ENCODE measurements at places on chromosomes 3 and 15. TPM values are rescaled to one million over a fixed set of nuclear protein-coding genes. Genes with fewer than 3 reads are reported as not detected.

DNA sequence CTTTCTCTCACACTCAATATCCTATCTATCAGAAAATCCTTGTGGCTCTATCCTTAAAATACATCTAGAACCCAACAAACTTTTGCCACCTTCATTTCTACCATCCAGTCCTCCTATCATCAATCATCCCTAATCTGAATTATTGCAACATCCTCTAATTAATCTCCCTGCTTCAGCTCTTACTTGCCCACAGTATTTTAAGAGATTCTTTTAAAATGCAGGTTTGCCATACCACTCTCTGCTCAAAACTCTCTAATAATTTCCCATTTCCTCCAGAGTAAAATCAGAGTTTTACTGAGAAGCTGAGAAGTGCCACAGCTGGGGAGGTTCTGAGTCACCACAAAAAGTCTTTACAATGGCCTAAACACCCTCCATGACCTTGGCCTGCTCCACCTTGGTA lies 234.3 kb upstream of the ZPLD1 start:
- H3K4me3 ChIP-seq = no peak overlapping the region
- no peaks in the 10 kb centered on the region for H3K27me3 ChIP-seq
- H3K36me3 ChIP-seq = no peaks in the 10 kb centered on the region
- peaks cover 1% of the 10 kb centered on the region for H3K4me1 ChIP-seq
- no peak overlapping the region for H3K27ac ChIP-seq

CCDC66 gene
- total RNA-seq = 19.5 TPM

DNA sequence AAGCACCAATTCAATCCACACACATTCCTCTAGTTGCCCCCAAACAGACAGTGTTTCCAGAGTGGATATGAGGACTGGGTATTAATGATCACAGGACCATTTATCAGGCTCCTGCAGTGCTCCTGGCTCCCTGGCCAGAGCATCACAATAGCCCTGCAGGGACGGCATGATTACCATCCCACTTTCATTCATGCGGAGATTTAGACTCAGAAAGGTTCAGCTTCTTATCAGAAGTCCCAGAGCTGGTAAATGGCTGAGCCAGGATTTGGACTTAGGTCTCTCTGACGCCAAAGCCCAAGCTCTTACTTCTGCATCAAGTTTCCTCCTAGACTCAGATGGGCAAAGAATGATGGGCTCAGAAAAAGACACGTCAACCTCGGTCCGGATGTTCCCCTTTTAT lies 2.9 kb upstream of the EPHB3 start:
- H3K36me3 ChIP-seq = no peaks in the 10 kb centered on the region
- H3K4me3 ChIP-seq = no peak overlapping the region
- H3K27ac ChIP-seq = no peak overlapping the region
- H3K27me3 ChIP-seq = no peaks in the 10 kb centered on the region
- peaks cover 9% of the 10 kb centered on the region for H3K4me1 ChIP-seq
- DNase-seq = no peak

GRCh38 chr3:7340795-7341194 lies 479.9 kb downstream of the GRM7 start:
- no peaks in the 10 kb centered on the region for H3K4me1 ChIP-seq
- no peak for DNase-seq
- H3K27ac ChIP-seq = no peak overlapping the region

CHRNA7 gene
- total RNA-seq = 2.7 TPM

DNA sequence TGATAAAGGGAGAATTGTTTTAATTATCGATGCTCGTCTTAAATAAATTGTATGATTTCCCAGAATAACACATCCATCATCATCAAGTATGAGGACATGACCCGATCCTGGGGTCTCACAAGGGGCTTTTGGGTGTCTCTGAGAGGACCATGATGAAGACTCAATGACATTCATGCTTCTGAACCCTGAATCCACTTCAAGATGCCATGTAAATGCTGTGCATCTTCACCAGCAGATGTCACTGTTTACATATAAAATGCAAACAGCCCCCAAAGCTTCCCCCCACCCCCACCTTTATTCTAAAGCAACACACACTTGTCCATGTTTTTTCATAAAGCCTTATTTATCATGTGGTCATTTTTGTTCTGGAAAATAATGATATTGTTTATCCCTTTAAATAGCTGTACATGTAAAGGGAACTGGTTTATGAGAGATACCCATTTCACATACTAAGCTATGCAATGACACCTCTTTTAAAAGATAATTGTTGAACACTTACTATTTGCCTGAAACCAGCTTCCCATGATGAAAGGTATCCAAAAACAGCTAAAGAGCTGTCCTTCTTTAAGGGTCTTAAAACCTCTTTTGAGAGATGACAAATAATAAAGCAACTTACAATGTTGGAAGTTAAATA lies 69.7 kb upstream of the UBE3A start:
- H3K4me1 ChIP-seq = no peaks in the 10 kb centered on the region
- DNase-seq = no peak
- no peaks in the 10 kb centered on the region for H3K36me3 ChIP-seq
- no peaks in the 10 kb centered on the region for H3K27me3 ChIP-seq
- H3K4me3 ChIP-seq = no peak overlapping the region

- H3K4me3 ChIP-seq = no peak overlapping the region
- no peaks in the 10 kb centered on the region for H3K4me1 ChIP-seq
- no peak for DNase-seq
- no peaks in the 10 kb centered on the region for H3K36me3 ChIP-seq
- no peaks in the 10 kb centered on the region for H3K27me3 ChIP-seq
- no peak overlapping the region for H3K27ac ChIP-seq
These were observed 24.0 kb upstream of the ARNT2 start for GRCh38 chr15:80380154-80380553.

GRCh38 chr15:27491666-27492621 lies 521.0 kb downstream of the GABRG3 start:
- no peak overlapping the region for H3K27ac ChIP-seq
- no peaks in the 10 kb centered on the region for H3K27me3 ChIP-seq
- no peak overlapping the region for H3K4me3 ChIP-seq
- peak; percentile 97 for DNase-seq
- no peaks in the 10 kb centered on the region for H3K36me3 ChIP-seq
- H3K4me1 ChIP-seq = peaks cover 21% of the 10 kb centered on the region

GRCh38 chr3:145197051-145197820 lies 963.7 kb downstream of the PLOD2 start:
- peak; percentile 83 for DNase-seq
- no peaks in the 10 kb centered on the region for H3K36me3 ChIP-seq
- no peak overlapping the region for H3K27ac ChIP-seq
- no peak overlapping the region for H3K4me3 ChIP-seq

GRK7 gene
- 0.06 TPM for total RNA-seq

DNA sequence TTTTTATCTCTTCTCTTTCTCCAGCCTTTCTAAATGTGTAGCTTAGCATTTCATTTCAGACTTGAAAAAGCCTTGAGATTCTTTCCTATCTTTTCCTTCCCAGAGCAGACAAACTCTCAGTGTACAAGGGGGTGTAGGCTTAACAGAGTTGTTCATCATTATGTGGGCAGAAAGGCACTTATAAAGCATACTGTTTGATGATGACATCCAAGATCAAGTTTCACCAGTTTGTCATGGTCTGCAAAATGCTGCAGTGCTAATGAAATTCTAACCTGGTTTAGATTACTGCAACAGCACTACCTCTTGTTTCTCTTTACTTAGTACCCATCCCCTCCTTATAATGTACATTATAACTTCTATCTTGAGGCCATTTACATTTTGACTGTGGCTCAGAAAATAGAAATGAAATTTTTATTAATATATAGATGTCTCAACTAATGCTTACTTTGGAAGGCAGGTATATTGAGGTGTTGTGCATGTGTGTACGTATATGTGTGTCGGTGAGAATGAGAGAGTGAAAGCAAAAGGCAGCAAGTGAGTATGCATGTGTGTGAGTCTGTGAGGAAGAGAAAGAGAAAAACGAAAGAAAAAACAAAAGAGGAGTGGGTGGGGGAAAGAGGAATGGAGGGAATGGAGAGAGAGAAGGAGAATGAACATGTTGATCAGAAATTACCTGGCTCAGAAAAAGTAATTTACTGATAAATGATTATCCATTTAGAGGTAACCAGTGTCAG lies 1043.6 kb downstream of the TUSC7 start:
- no peak for DNase-seq
- no peaks in the 10 kb centered on the region for H3K36me3 ChIP-seq
- H3K4me3 ChIP-seq = no peak overlapping the region
- H3K4me1 ChIP-seq = no peaks in the 10 kb centered on the region
- H3K27me3 ChIP-seq = no peaks in the 10 kb centered on the region

STOML1 gene
- 30.5 TPM for total RNA-seq

TRIP4 gene
- total RNA-seq = 23.6 TPM

DNA sequence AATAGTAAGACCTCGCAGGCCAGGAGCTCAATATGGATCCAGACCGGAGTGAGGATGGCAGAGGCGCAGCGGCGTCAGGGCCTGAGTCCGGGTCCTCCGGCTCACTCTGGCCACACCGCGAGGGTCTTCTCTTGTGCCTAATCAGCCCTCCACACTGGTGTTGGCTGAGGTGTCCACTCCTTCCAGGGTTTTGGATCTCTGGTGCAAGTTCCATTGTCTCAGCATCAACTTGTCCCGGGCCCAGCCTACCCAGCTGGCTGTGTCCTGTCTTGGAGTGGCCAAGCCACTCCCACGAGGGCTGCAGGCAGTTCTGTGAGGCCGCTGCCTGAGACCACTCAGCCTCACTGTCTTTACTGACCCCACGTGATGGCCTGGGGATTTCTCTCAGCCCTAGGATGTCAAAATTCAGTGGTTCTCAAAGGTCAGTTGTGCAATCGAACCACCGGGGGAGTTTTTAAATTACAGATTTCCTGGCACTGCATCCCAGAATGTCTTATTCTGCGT lies 12.6 kb upstream of the GOLGA6L7 start:
- H3K4me1 ChIP-seq = peaks cover 2% of the 10 kb centered on the region
- DNase-seq = peak; percentile 92
- H3K36me3 ChIP-seq = no peaks in the 10 kb centered on the region
- no peaks in the 10 kb centered on the region for H3K27me3 ChIP-seq
- no peak overlapping the region for H3K27ac ChIP-seq

GRCh38 chr3:23238156-23238555 lies 35.0 kb downstream of the UBE2E2 start:
- H3K27ac ChIP-seq = no peak overlapping the region
- no peak for DNase-seq
- H3K27me3 ChIP-seq = no peaks in the 10 kb centered on the region
- H3K36me3 ChIP-seq = no peaks in the 10 kb centered on the region
- peaks cover 17% of the 10 kb centered on the region for H3K4me1 ChIP-seq
- H3K4me3 ChIP-seq = no peak overlapping the region

GRCh38 chr3:177110895-177111294 lies 86.4 kb downstream of the TBL1XR1 start:
- H3K4me1 ChIP-seq = no peaks in the 10 kb centered on the region
- H3K4me3 ChIP-seq = no peak overlapping the region
- H3K36me3 ChIP-seq = peaks cover 2% of the 10 kb centered on the region
- no peak for DNase-seq
- H3K27ac ChIP-seq = no peak overlapping the region
- no peaks in the 10 kb centered on the region for H3K27me3 ChIP-seq

- H3K4me1 ChIP-seq = peaks cover 8% of the 10 kb centered on the region
- no peaks in the 10 kb centered on the region for H3K27me3 ChIP-seq
- H3K27ac ChIP-seq = peak overlapping the region; percentile 3
- H3K36me3 ChIP-seq = no peaks in the 10 kb centered on the region
These were observed 1.4 kb downstream of the VHL start for GRCh38 chr3:10142707-10143560.

GRCh38 chr3:57098418-57099310 lies 38.2 kb downstream of the SPATA12 start:
- no peaks in the 10 kb centered on the region for H3K27me3 ChIP-seq
- H3K27ac ChIP-seq = no peak overlapping the region
- no peaks in the 10 kb centered on the region for H3K4me1 ChIP-seq
- H3K36me3 ChIP-seq = no peaks in the 10 kb centered on the region
- no peak for DNase-seq

DNA sequence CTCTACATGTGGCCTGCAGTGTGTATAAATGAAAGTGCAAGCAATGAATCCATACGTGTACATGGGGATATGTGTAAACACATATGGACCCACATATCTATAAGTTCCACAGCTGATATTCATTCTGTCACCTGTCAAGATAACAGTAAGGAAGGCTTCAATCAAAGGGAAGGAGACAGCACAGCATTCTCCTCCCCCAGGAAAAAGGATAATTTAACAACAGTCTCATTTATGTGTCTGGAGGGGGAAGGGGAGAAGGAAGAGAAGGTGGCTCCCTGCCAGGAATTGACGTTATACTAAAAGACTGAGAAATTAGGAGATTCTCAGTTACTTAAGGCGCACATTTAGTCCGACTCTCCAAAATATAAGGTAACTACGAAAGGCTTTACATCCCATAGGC lies 345.9 kb downstream of the FOXP1 start:
- H3K27ac ChIP-seq = no peak overlapping the region
- no peaks in the 10 kb centered on the region for H3K36me3 ChIP-seq
- peaks cover 2% of the 10 kb centered on the region for H3K27me3 ChIP-seq
- H3K4me1 ChIP-seq = peaks cover 9% of the 10 kb centered on the region
- no peak overlapping the region for H3K4me3 ChIP-seq

DNA sequence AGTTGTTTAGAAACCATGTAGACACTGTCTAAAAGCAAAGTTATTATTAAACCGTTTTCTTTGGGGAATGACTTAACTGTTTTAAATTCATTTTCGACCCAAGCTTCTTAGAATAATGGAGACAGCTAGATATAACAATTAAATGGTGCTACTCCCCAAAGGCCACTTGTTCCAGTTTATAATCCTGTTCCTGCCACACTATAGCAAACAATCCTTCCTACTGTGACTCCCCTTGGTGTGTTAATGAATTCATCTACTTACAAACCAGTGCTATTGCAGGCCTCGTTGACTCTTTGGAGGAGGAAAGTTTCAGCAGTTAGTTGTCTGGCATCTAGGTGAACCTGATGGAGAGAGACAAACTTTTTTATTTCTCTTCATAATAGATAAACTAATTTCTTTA lies 25.2 kb upstream of the CLSTN2 start:
- DNase-seq = no peak
- no peaks in the 10 kb centered on the region for H3K27me3 ChIP-seq
- no peak overlapping the region for H3K4me3 ChIP-seq
- H3K36me3 ChIP-seq = no peaks in the 10 kb centered on the region
- no peaks in the 10 kb centered on the region for H3K4me1 ChIP-seq
- no peak overlapping the region for H3K27ac ChIP-seq

DNA sequence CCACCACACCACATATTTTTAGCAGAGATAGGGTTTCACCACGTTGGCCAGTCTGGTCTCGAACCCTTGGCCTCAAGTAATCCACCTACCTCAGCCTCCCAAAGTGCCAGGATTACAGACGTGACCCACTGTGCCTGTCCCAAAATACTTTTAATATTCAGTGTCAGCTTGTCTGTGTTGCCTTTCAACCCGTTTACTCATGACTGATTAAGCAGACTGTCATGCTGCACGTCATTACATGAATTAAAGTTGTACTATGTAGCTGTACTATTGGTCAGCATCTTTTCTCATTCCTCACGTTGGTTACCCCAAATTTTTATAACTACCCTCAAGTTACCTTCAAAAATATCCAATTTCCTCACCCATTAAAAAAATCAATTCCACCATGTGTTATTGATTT lies 48.7 kb upstream of the GADL1 start:
- no peak overlapping the region for H3K27ac ChIP-seq
- no peaks in the 10 kb centered on the region for H3K27me3 ChIP-seq
- H3K4me1 ChIP-seq = no peaks in the 10 kb centered on the region
- H3K36me3 ChIP-seq = no peaks in the 10 kb centered on the region
- H3K4me3 ChIP-seq = no peak overlapping the region
